Panc1 (cell line): ENCODE measurements at places on chromosomes 5 and 9.

GRCh38 chr5:149424371-149425315 lies 45.6 kb upstream of the IL17B start:
- no peak for DNase-seq

DNA sequence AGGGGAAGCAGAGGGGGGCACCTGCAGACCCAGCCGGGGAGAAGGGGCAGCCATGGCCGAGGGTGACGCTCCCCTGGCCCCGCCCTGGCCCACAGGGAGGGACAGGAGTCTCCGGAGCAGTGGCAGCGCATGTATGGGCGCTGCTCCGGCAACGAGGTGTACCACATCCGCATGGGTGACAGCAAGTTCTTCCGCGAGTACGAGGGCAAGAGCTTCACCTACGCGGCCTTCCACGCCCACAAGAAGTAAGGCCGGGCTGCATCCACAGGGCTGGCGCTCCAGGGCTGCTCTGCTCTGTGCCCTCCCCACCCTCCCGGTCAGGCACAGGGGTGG lies 68.2 kb downstream of the KCNT1 start:
- DNase-seq = no peak

- DNase-seq = no peak
Observed at GRCh38 chr5:78496373-78496772, 136.0 kb downstream of the SCAMP1 start.

DNA sequence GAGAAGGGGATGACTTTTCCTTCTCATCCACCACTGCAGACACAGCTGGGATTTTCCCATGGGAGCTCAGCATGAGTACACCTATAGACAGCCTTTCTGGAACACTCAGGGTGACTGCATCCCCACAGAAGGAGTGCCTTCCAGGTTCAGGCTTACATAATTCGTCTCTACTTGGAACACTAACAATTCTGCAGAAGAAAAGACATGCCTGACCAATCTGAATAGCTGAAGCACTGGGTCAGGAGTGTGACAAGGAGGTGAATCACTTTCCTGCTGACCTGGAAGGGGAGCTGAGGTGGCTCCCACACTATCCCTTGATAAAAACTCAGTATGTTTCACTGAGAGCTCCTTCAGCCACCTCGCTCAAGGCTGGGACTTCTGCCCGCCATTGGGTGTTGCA lies 425.3 kb downstream of the TLR4 start:
- DNase-seq = no peak

DNA sequence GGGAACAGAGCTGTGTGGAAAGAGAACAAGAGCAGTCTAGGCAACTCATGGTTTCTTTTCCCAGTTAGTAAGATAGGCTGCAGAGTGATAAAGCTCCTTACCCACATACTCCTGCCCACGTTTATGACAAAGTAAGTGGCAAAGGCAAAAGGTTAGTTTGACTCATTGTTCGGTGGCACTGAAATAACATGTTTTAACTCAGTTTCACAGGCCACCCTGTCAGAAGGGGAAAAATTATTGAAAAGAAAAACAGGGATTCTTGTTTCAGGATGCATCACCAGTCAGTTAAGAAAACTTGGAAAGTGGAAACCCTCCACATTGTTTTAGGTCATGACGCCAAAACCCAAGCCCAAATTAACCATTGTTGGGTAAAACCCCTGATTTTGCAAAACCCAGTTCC lies 22.3 kb upstream of the DAB2 start:
- no peak for DNase-seq

DNA sequence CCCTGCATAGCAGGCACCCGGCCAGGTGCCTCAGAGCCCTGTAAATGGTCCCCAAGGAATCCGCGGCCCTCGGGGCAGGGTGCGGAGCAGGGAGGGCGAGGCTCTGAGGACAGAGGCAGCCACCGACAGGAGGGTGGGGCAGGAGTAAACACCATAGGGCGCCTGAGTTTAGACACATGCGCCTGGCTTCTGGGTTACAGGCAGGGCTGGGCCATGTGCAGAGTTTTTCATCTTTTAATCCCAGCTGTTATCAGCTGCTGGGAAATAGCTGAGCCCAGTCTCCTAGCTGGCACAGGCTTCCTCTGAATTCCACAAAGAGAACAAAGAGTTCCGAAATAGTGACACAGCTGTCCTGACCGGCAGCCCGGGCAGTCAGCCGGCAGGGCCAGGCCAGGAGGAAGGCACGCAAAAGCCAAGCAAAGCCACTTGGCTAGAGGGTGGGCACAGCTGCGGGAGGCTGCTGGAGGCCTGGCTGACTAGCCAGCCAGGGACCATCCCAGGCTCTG lies 98.9 kb upstream of the PHYKPL start:
- no peak for DNase-seq

DNA sequence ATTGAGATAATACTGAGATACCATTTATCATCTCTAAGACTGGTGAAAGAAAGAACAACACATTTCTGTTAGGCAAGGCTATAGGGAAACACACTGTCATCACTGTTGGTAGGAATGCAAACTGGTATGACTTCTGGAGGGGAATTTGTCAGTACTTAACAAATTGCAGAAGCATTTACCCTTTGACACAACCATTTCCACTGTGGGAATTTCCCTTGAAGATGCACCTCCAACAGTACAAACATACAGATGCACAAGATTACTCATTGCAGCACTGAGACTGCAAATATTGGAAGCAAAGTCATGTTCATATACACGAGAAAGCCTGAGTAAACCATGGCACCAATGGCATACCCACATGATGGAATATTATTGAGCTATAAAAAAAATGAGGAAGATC lies 17.6 kb downstream of the GM2A start:
- DNase-seq = no peak

GRCh38 chr9:130837643-130838042 lies 2.6 kb downstream of the ABL1 start:
- no peak for DNase-seq

- DNase-seq = no peak
Observed at GRCh38 chr9:4742246-4742645, 1.2 kb upstream of the AK3 start.

- no peak for DNase-seq
Observed at GRCh38 chr5:14568333-14568732, 13.3 kb upstream of the OTULINL start.

- DNase-seq = no peak
Observed at GRCh38 chr9:99606296-99606695, 215.4 kb upstream of the NR4A3 start.

DNA sequence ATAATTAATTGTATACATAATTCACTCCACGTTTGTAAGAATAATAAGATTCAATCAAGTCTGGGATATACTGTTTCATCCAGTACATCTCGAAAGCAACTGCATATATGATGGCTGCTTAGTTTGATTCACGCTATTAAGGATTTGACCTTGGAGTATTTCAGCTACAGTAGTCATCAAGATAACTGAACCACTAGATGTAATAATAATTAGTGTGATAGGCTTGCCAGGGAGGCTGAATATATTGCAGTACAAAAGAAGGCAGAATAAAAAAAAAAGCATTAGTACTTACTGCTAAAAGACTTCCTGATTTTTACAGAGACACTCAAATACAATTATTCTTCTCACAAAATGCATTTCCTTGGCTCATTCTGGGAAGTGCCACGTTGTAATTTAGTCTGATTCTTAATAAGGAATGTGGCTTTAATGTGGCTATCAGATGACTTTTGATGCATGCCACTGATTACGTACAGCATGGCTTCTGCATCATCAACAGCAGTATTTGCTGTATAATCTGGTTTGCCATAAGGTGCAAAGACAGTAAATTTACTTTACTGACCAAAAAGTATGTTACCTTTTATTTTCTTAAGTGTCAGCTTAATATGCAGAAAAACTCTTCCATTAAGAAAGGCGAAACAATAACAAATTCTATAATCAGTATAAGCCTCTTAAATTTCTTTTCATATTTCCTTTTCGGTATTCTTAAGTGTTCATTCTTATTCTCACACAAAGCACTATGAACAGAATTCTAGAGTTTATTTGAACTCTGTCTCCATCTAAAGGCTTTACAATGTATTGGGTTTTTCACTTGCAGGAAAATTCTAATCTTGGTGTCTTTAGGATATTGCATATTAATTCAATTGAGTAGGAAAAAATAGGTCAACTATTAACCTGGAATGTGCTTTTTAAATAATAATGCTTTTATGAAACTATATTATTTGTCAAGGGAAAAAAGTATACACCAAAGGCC lies 166.4 kb downstream of the SLF1 start:
- no peak for DNase-seq

GRCh38 chr9:114312513-114312875 lies 10.4 kb upstream of the ORM1 start:
- DNase-seq = no peak

DNA sequence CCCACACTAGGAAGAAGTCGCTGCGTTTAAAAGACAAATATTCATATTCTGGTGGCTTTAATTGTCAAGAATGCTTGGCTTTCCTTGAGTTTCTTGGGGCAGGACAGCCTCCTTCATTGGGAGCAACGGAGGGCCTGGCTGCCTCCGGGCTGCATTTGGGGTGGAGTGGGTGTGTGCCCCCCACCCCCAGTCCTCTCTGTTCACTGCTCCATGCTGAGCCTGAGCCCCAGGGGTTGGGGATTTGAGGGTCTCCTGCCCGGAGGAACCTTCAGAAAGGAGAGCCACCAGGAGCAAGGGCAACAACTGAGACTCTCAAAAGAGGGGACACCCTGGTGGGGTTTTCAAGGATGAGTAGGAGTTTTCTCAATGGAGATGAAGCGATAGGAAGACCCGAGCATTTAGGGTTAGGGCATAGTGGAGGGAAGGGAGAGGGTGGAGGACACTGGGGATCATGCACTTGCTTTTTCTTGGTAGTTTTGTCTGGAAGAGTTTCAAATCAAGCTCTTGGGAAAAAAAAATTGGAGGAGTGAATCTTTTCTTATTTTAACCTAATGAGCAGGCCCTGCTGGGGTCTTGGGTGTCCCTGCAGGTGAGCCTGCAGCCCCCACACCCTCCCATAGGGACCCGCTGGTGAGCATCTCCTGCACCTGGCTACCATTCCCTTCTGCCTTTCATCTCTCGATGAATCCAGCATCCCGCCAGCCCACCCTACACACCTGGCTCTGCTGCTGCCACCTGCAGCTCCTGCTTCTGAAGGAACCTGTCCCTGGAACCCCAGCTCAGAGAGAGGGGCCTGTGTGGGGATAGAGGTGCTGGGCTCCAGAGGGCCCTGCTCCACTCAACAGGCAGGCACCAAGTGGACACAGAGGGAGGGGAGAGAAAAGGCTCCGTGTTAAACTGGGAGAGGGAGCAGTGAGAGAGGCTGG lies 4.1 kb downstream of the SLC6A19 start:
- no peak for DNase-seq

- DNase-seq = no peak
Observed at GRCh38 chr9:130823435-130823834, 11.6 kb upstream of the ABL1 start.

- no peak for DNase-seq
Observed at GRCh38 chr9:109766351-109766750, 13.6 kb upstream of the PALM2AKAP2 start.

GRCh38 chr5:148290271-148291195 lies 21.7 kb upstream of the SPINK7 start:
- DNase-seq = no peak
